ENCODE measurements at places on chromosomes 1 and 21.

GRCh38 chr1:16158993-16159831 lies 3.3 kb upstream of the EPHA2 start:
- DNase-seq, result no peak

DNA sequence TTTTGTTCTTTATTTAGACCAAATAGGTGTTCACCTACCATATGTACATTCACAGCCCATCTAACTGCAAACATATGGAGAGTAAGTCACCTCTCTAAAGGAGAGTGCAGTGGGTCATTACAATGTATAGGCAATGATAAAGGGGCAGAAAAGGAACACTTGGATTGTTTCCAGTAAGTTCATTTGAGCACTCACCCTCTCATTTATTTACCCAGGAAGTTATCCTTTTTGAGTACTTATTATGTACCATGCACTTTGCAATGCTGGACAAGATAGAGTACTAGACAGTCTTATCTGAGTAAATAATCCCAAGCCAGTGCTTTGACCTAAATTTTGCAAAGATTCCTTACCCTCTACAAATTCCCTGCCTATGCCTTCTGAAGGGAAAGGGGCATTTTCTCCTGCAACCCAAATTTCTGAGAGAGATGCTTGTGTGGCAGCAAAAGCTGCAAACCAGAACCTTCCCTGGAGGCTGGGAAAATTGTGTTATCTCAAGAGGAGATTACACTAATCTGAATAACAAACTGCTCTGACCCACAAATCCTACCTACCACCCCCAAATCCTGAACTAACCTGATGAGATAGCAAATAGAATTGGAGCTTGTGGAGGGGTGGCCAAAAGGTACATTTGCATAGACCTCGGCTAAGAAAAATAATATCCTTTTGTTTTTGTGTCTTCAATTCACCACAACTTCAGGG lies 18.6 kb upstream of the RGS8 start:
- no peak for DNase-seq

- peak; percentile 30 for DNase-seq
Measured at GRCh38 chr1:94156096-94156625, 35.2 kb upstream of the ABCA4 start.

GRCh38 chr1:42739753-42740700 lies at the start of gene CLDN19:
CLDN19 (minus strand) TSS chr1:42740236; CDS start chr1:42740063, 173 bp downstream.
- DNase-seq, result no peak

GRCh38 chr1:149843431-149844041 lies 55.8 kb upstream of the BOLA1 start:
- peak; percentile 30 for DNase-seq

- no peak for DNase-seq
Measured at GRCh38 chr1:186568221-186568620, 107.3 kb upstream of the PDC start.

DNA sequence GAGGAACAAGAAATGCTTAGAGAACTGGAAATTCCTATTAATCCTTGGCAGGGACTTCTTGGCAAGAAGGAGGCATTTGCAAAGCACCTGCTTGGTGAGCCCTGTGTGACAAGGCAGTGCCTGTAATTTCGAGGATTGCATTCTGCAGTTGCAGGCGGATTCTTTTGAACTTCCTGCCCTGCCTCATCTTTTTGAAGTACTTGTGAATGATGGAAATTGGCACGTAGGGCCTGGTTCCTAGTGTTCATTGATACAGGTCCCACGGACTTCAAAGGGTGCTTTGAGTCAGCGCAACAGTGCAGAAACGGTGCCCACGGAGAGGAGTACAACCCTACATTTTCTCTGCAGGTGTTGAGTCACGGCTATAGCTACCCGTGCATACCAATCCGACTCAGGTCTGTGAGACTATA lies 6.4 kb downstream of the HUNK start:
- DNase-seq, result no peak

DNA sequence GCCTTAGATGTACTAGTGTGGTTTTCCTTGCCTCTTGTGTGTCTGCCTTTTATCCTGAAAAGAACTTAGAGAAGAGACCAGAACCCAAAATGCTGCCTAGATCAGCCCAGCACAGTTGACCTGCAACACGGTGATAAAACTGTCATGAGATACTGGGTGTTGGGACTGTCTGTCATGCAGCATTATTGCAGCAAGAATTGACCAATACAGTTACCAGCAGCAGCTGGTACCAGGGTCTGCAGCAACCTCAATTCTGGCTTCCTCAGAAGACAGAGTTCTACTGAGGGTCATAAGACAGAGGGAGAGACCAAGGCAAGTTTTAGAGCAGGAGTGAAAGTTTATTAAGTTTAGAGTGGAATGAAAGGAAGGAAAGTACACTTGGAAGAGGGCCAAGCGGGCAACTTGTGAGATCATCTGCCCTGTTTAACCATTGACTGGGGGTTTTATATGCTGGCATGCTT lies 182.0 kb downstream of the DYRK1A start:
- DNase-seq, result no peak

DNA sequence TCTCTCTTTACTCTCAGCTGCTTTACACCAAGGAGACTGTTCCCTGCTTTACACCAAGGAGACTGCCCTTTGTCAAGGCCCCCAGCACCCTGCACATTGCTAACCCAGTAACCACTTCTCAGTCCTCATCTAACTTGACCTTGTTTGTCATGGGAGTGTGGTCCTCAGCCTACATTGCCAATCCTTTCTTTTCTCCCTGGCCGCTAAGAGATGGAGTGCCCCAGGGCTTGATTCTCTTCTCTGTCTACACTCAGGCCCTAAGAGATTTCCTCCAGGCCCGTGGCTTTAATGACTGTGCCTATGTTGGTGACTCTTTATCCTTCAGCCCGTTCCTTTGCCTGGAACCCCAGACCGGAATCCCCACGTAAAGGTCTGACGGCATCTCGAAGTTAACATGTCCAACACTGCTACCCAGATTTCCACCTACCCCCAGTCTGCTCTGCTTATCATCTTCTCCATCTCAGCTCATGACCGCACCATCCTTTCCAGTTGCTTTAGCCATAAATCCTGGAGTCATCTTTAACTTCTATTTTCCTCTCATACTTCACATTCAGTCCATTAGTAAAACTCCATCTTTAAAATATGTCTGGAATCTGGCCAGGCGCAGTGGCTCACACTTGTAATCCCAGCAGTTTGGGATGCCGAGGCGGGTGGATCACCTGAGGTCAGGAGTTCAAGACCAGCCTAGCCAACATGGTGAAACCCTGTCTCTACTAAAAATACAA lies 9.5 kb upstream of the SEMA4A start:
- peak; percentile 64 for DNase-seq

DNA sequence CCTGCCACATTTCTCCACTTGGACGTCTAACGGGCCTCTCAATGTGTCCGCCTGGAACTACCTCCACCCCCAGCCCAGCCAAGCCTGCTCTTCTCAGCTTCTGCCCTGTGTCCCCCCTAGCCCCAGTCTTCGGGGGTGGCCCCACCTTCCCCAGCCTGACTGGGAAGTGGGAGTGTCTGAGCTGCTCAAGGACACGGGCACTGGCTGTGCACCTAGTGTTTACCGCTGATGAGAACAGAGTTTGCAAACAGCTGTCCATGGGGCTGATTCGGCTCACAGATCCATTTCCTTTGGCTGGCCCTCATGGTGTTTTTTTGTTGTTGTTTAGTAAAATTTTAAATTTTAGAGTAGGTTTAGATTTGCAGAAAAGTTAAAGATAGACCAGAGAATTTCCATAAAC lies 121.1 kb downstream of the PTPRU start:
- no peak for DNase-seq

DNA sequence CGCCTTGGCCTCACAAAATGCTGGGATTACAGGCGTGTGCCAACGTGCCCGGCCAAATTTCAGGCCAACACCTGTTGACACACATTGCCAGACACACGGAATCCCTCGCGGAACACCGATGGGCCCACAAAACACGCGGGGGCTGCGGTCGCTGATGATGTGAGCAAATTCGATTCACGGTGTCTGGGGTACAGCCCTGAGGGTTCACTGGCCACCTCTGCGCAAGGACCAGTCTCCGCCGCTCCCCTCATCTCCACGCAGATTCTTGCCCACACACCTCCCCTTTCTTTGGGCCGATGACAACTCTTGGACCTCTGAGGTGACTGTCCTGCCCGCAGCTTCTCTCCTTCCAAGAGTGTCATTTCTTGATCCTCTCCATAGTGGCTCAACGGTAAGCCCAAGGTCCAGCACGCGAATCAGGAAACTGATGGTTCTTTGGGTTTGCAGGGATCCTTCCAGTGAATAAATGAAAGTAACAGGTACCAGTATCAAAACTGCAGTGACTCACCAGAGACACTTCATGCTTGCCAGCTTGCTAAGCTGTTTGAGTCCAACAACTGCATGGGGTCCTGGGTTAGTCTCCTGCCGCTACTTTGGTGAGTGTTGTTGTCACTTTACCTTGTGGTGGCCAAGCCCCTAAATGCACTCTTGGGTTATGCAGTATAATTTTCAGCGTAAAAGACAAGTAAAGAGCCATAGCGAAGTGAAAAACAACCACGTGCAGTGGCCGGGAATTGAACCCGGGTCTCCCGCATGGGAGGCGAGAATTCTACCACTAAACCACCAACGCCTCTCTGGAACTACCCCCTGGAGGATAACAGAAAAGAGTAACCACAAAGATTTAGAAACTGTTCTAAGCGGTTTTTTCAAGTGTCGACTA lies 11.0 kb upstream of the RNU1-3 start:
- peak; percentile 61 for DNase-seq

- no peak for DNase-seq
Measured at GRCh38 chr1:171872430-171872829, 31.1 kb downstream of the DNM3 start.

- DNase-seq, result no peak
Measured at GRCh38 chr21:41929248-41929647, 24.6 kb downstream of the C2CD2 start.

DNA sequence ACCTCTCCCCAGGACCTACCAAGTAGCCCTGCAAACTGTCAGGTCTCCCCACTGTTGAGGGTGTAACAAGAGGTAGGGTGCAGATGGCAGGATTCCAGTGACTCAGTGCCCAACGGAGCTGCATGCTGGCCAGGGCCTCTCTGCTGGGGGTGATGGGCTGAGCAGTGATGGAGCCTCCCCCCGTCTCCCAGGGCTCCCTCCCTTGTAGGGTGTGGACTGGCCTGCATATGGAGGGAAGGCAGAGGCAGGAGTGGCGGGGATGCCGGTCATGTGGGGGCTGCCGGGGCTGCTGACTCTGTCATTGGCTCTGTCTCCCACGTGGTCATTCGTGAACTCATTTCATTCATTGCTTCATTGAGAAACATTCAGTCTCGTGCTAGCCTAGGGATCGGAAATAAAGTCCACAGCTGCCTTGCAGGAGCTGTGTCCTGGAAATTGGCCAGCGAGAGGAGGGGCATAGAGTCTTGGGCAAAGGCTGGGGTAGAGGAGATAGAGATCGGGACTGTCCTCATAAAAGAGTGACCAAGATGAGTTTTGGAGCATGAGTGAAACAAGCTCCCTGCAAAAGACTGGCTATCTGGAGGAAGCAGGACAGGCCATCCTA lies 22.9 kb upstream of the DISP3 start:
- DNase-seq, result no peak

DNA sequence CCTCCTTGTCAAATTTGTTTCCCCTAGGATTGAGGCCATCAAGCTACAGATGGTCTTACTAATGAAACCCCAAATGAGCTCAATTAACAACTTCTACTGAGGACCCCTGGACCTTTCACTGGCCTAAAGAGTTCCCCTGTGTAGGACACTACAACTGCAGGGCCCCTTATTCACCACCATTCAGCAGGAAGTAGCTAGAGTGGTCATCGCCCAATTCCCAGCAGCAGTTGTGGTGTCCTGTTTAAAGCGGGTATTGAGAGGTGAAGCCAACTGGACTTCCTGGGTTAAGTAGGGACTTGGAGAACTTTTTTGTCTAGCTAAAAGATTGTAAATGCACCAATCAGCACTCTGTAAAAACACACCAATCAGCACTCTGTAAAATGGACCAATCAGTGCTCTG lies 1466.9 kb downstream of the KCNT2 start:
- no peak for DNase-seq

GRCh38 chr1:234597894-234598293 lies 12.1 kb downstream of the IRF2BP2 start:
- DNase-seq, result peak; percentile 67

GRCh38 chr1:44632598-44632997 lies 41.7 kb downstream of the TMEM53 start:
- DNase-seq, result peak; percentile 57

- peak; percentile 35 for DNase-seq
Measured at GRCh38 chr1:6554907-6555778, at the start of gene TAS1R1. TAS1R1 (plus strand) TSS chr1:6555307; CDS start chr1:6555374, 67 bp downstream.

DNA sequence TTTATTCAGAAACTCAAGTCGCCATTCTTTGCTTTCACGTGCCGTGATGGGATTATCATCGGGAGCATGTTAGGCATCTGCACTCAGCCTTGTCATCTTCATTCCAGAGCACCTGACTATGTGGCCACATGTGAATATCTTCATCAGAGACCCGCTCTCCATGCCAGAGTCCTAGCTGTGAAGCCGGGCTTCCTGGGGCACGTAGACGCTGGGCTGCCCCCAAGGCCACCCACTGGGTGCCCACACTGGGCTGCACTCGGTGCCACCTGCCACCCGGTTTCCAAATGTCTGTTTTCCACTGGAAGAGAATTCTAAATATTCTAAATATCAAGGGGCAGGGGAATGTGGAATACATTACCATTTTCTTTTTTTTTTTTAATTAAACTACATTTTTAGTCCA lies 43.8 kb downstream of the SLC37A1 start:
- DNase-seq, result no peak

GRCh38 chr1:44919400-44919799 lies 67.0 kb downstream of the EIF2B3 start:
- DNase-seq, result no peak

Data from GM23248 (cell line).